ENCODE measurements at places on chromosomes 5 and 9.

- no peak for DNase-seq
Observed at GRCh38 chr9:32671333-32671732, 35.9 kb upstream of the TAF1L start.

GRCh38 chr5:66238435-66238834 is 94.3 kb downstream of the SREK1 start:
- DNase-seq: no peak

DNA sequence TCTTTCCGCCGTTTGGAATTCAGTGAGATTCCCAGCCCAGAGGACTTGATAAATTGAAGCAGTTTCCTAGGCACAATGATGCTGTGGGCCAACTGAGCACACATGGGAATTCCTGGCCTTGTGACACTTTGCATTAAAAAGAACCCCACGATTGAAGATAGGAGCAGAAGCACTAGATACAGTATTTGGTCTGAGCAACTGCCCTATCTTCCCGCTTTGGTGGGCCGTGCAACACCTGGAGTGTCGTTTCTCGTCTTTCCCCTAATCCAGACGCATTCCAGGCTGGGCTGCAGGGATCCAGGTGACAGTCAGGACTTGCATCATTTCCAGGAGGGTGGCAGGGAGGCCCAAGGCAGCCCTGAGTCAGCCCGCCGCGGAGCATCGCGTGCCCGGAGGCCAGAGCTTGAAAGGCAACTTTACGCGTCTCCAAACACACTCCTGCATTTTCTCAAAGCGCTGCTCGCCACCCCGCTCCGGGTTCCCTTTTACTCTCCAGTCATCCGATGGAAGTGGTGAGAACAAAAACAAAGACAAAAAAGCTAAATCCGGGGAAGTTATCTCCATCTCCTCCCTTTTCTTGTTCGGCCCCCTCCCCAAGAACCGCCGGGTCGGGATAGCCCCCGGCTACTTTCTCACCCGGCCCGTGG is 753 bp upstream of the STC2 start:
- peak; percentile 82 for DNase-seq

DNA sequence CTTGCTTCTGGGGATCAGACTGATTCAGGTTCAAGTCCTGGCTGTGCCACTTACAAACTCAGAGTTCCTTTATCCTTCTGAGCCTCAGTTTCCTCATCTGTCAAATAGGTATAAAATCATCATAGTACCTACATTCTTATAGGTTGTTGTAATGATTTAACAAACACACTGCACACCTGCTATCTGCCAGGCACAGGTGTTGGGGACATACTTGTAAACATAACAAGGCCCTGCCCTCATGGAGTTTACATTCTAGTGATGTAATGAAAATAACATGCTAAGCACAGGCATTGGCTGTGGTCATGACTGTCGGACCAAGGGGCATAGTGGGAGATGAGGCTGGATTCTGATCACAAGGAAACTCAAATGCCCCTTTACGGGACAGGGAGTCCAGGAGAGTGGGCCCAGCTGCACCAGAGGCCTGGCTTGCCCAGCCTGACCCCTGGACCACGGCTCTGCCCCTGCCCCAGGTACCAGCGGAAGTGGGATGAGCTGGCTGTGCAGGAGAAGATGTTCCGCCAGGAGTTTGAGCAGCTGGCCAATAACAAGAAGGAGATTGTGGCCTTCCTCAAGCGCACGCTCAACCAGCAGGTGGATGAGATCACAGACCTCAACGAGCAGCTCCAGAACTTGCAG is 2.3 kb downstream of the CFAP157 start:
- DNase-seq: no peak

DNA sequence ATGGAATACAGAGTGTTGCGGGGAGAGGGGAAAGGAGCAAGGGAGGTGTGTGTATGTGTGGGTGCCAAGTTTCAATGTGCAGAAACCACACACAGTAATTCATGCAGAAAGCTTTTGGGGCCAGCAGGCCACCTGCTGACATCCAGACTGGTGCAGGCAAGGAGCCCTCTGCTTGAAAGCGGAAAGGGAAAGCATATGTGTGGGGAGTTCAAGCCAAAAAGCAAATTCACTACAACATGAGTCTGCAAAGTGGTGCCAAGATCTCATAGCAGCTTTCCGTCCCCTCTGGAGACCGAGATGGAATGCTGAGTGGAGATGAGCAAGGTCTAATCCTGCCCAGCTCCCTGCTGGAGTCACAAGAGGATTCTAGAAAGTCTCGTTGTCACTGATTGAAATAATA is 159.7 kb upstream of the VLDLR start:
- peak; percentile 74 for DNase-seq

DNA sequence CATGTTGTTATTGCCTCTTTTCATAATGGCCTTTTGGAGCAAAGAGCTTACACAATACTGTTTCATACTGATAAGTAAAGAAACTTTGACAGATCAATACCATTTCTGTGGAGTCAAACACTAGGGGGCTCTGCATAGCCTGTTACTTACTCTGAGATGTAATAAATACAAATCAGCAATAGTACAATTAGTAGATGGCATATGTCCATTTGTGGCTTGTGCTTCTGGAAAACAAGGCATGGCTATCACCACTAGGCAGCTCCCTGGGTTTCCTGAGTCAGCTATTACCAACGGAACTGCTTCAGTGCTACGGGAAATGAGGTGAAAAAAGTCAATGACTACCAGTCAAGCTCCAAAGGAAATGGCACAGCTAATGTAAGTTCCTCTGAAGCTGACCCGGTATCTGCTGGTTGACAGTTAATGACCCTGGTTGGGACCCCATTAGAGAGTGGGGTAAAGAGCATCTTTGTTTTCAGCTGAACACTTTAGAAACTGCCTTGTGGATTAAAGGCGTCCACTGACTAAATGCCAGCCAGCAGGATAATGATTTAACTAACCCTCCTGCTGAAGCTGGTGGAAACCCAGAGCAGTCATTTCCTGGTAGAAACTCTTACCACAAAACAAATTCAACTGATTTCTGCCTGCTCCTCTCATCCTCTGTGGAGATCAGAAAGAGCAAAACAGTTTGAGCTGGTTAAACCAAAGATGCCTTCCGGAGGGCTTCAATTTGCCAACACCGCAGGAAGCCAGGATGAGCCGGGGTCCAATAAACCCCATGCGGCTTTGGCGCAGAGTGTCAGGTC is 69.0 kb upstream of the FAM169A start:
- peak; percentile 82 for DNase-seq

DNA sequence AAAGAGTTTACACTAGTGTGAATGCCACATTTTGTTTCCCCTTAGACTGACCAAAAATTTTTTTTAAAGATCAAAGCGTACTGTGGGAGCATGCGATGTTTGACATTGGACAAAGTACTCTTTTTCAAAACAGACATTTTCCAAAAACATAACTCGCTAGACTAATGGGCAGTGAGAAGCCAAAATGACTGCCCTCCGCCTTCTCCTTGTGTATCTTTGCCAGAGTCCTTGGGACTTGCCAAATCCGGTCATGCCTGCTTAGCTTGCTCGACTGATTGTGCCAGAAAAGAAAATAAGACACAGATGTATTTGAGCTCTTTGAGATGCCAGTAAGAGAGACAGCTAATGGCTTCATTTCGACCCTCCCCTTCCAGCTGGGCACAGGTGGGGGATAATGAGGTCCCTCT is 157.5 kb downstream of the MAPKAP1 start:
- peak; percentile 86 for DNase-seq

GRCh38 chr9:6864102-6864501 is 106.3 kb downstream of the KDM4C start:
- no peak for DNase-seq

DNA sequence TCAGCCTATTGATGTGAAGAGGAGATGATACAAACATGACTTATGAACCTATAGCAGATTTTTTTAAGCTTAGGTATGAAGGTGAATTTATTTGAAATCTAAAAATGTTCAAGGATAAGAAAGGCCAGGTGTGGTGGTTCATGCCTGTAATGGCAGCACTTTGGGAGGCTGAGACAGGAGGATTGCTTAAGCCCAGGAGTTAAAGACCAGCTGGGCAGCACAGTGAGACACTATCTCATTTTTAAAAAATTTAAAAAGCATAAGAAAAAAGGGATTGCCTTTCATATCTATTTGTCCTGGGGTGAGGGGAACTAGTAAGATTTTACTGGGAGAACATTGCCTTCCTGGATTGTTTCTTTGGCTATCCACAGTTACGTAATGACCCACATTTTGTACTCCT is 40.8 kb upstream of the SRP19 start:
- no peak for DNase-seq

GRCh38 chr9:114696814-114697544 is 15.0 kb upstream of the TEX48 start:
- no peak for DNase-seq

DNA sequence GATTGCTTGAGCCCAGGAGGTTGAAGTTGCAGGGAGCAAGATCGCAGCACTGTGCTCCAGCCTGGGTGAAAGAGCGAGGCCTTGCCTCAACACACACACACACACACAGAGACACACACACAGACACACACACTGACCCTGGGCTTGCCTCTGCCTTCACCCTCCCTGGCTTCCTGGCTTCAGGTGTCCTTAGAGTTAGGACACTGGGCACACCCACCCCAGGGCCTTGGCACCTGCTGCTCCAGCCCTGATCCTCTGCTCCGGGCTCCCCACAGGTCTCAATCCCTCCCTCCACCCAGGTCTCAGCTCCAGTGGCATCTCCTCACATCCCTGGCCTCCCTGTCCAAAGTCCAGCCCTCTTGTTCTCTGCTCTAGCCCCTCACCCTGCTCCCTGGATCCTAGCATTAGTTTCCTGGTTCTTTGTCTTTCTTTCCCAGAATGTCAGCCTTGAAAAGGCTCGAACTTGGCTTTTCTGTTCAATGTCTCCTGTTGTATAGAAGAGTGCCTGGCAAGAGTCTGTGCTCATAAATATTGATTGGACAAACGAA is 212.9 kb downstream of the C9orf50 start:
- no peak for DNase-seq
